ENCODE measurements at places on chromosomes 4 and X.

GRCh38 chrX:140548985-140549384, 44.1 kb upstream of the SOX3 start:
- no peak for DNase-seq

DNA sequence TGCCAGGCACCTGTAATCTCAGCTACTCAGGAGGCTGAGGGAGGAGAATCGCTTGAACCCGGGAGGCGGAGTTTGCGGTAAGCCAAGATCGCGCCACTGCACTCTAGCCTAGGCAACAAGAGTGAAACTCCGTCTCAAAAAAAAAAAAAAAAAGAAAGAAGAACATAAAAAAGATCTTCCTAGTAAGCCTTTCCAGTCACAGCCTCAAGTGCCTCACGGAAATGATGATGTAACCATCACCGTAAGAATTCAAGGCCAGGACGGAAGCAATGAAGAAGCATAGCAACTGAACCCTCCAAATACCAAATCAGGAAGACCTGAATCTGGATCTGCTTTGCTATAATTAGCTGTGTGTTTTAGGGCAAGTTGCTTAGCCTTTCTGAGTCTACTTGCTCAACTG, 28.8 kb downstream of the RBM47 start:
- no peak for DNase-seq

DNA sequence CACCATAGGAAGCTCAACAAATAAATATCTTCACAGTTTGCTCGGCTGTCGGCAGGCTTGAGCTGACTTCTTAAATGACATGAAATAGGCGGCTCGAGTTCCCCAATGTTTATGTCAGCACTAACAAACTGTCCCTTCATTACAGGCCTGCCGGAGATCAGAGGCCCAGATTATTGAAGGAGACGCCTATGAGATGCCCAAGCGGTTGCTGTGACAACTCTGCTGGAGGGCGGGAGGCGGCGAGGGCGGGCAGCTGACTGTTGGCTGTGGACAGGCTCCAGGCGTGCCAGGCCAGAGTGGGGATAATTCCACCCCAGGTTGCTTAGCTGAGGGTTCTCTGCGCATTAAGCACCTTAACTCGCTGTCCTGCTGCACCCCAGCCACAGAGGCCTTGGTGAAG, 39.2 kb upstream of the MSX1 start:
- DNase-seq, result no peak

GRCh38 chr4:8108261-8108660, 50.4 kb downstream of the ABLIM2 start:
- DNase-seq, result no peak

DNA sequence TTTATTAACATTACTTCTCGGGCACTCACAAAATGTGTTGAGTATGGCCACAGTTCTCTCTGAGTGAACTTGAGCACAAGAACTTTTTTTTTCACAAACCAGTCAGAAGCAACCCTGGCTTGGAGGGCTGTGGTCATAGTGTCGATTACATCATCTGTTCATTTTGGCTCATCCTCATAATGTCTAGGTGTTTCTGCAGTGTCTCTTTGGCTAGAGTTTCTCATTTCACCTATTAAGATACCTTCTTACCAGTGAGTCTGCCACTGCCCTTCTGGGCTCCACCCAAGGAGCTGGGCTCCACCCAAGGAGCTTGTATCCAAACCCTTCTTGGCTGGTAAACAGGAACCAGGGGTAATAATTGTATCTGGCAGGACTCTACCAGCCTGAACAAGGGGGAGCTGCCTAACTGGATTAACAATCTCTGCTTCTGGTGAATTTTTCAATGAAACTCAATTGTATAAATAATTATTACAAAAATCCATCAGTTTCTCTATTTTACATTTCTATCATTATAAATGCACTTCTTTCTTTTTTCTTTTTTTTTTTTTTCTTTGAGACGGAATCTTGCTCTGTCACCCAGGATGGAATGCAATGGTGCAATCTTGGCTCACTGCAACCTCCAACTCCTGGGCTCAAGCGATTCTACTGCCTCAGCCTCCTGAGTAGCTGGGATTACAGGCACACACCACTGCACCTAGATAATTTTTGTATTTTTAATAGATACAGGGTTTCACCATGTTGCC, 667.7 kb upstream of the SLIT2 start:
- no peak for DNase-seq

DNA sequence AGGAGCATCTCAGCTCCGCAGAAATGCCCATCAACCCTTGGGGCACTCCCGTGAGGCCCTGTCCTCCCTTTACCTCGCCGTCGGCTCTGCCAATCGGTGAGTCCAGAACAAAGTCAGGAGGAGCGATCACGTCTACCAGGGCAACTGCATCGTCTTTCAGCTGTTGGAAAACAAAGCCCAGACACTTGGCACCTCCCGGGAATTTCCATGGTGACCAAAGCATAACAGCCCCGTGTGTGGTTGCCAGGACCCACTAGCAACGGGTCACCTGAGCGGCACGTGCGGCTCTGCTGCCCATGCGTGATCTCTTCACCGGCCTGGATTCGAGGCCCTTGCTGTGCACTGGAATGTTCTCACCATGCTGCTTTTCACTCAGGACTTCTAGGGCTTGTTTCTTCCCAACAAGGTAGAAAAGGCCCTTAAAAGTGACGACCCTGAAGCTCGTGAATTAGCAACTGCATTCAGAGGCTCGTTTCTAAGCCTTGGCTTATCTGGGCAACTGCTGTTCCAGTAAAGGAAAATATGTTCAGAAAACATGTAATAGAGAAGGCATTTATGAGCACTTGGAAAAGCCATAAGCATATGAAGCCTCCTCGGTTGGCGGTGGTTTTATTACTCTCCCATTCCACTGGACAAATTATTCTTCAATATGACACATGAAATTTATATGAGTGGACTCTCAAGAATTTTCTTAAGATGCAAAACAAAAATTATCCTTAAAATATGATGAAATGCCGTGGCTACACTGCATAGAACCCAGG, 69.5 kb downstream of the ACOX3 start:
- no peak for DNase-seq

DNA sequence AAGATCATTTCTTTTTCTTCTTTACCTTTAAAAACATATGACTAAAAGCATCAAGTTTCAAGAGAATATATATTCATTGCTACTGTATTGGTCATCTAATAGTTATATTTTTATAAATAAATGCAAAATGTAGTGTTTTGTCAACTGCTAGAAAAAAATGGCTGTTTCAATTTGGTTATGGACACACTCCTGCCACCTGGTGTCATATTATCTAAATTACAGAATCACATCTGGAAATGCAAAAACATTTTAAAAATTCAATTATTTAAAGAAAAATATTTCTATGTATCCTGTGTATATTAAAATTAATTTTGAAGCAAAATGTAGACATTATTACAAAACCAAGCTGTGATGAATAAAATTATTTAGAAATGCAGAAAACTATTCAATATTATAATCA, 329.4 kb upstream of the PCDH18 start:
- DNase-seq, result no peak

DNA sequence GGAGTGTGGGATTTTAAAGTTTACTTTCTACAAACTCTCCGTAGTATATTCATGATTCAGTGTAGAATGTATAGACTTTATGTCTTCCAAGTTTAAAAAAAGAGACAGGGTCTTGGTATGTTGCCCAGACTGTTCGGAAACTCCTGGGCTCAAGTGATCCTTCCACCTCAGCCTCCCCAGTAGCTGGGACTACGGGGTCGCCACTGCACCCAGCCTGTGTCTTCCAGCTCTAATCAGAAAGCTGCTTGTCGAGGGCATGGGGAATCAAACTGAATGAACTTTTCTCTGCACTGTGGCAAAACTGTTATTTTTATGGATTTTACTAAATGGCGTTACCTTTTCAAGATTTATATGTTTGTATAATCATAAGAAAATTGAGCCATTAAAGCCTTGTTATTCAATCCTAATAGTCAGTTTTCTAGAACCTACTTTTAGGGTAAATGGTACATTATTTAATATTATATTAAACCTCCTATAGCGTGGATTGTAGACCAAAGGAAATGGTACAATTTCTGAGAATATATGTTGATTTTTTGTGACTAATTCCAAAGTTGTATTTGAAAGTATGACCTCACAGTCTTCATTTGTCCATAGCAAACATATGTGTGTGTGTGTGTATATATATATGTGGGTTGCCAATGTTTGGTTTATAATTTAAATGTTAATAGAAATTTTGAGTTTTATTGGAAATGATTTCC, 1.1 kb downstream of the BLOC1S4 start:
- peak; percentile 28 for DNase-seq

DNA sequence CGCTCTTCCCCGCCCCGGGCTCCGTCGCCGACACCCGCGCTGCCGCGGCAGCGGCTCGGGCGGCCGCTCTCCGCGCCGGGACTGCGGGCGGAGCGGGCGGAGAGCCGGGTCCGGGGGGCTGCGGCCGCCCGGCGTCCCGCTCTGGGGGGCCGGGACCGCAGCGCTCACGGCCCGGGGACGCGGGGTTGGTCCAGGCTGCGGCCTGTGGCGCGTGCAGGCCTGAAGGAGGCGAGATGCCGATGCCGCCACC, 492 bp downstream of the GALNT7 start:
- DNase-seq, result no peak

DNA sequence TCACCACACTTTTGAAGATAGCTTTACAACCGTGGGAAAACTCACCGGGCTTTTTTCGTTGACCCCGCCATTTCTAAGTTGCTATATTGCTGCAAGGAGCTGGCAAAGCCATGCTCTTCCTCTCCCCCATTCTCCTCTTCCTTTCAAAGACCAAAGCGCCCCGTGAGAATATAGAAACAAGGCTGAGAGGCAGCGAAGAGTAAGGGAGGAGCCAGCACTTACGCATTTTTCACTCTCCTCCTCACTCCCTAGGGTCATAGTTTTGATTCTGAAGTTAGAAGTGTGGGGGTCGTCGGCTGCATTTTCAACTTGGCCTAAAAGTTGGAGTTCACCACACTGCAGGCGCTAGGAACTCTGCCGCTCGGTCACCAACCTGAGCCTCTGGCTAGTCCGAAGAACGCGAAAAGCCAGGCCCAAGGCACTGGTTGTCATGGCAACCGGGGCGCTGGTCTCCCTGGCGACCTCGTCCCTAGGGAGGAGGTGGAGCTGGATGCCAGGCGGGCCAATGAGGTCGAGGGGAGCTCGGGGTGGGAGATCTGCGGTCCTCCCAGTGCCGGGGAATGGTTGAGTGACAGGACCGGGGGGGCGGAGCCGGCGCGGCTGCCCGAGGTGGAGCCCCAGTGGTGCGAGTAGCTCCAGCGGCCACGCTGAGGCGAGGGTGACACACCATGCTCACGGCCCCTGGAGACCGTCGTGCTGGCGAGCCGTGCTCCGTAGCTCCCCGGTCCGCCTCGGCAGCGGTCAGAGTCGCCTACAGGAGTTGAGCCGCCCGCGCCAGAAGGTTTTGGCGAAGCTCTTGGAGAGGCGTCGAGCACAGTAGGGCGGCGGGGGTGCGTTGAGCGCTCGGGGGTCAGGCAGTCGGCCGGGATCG, at the start of gene PTPN13:
PTPN13 (plus strand) TSS at position 628 of the 871 bp plus-strand sequence. CDS start 40,942 bp downstream, outside the sequence.
- no peak for DNase-seq

GRCh38 chr4:119641765-119642164, 13.2 kb upstream of the PDE5A start:
- DNase-seq, result no peak

DNA sequence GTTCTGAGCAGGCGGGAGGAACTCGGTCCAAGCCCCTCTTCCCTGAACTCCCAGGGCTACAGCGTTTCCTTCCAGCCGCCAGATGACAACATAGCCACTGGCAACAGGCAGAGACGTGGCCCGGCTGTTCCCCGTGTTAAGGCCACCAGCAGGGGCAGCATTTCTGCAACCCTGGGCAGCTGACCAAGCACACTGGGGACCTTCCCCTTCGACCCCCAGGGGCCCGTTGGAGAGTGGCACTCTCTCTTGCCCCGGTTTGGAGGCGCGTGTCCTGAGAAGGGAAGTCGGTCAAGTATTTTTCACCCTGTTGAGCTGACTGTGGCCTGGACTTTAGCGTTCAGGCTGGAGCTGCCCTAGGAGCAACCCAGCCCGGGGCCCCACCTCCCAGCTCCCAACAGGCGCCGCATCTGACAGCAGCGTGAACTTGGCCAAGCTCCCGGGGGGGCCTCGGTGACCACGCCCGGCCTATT, 37.6 kb downstream of the ZBTB49 start:
- no peak for DNase-seq
